ENCODE measurements at places on chromosomes 16 and 17.

GRCh38 chr17:29592850-29593551 lies at the start of gene ANKRD13B:
Gene ANKRD13B, plus strand, starts transcription at chr17:29593132. Its CDS starts 490 bp downstream, at chr17:29593622.
- no peak for DNase-seq

GRCh38 chr17:58189436-58190146 lies 2.9 kb upstream of the EPX start:
- DNase-seq = peak; percentile 84

GRCh38 chr17:57266902-57267311 lies 10.6 kb downstream of the MSI2 start:
- no peak for DNase-seq

- no peak for DNase-seq
Observed at GRCh38 chr17:59762049-59762823, 54.8 kb downstream of the VMP1 start.

GRCh38 chr17:32609085-32609484 lies 122.3 kb downstream of the CDK5R1 start:
- DNase-seq = no peak

GRCh38 chr16:86029131-86029741 lies 130.3 kb downstream of the IRF8 start:
- DNase-seq = no peak

- no peak for DNase-seq
Observed at GRCh38 chr17:79923974-79924638, 84.9 kb upstream of the CBX4 start.

DNA sequence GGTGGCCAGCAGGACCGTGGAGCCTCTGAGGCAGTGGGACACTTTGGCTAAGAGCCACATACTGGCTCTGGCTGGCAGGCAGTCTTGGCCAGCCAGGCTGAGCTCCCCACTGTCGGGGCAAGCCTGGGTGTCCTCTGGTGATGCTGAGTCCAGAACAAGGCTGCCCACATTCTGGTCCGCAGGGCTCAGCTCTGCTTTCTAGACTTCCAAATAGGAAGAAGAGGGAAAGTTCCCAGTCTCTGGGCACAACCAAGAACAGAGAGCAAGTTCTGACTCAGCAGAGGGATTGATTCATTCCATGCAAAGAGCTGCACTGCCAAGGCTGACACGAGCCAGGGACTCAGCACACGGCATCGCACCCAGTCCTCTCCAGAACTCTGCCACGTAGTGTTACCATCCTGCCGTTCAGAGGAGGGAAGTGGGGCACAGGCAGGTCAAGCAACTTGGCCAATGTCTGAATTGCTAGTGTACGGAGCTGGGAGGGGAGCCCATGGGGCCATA lies 58.9 kb downstream of the NOS2 start:
- no peak for DNase-seq

GRCh38 chr16:16041196-16041892 lies 91.9 kb downstream of the ABCC1 start:
- DNase-seq = no peak

DNA sequence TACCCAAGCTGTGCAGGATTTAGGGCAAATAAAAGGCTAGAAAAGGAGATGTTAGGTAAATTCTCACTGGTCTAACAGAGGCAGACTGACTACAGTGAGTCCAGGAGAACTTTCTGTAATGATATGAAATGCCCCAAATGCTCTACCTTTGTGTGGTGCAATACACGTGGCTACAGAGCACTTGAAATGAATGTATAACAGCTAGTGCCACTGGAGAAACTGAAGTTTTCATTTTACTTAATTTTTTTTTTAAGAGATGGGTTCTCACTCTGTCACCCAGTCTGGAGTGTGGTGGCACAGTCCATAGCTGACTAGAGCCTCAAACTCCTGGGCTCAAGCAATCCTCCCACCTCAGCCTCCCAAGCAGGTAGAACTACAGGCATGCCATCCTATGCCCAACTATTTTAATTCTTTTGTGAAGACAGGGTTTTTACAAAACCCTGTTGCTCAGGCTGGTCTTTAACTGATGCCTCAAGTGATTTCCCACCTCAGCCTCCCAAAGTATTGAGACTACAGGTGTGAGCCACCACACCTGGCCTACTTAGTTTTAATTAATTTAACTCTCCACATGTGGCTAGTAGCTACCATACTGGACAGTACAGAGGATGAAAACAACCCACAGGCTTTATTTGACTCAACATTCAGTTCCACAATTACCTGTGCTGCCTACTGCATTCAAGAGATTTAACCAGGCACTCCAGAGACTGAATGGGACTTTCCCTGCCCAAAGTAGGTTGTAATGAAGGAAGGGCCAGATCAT lies 84.8 kb upstream of the PLEKHM1 start:
- no peak for DNase-seq

GRCh38 chr16:72889616-72890582 lies 158.0 kb downstream of the ZFHX3 start:
- no peak for DNase-seq

DNA sequence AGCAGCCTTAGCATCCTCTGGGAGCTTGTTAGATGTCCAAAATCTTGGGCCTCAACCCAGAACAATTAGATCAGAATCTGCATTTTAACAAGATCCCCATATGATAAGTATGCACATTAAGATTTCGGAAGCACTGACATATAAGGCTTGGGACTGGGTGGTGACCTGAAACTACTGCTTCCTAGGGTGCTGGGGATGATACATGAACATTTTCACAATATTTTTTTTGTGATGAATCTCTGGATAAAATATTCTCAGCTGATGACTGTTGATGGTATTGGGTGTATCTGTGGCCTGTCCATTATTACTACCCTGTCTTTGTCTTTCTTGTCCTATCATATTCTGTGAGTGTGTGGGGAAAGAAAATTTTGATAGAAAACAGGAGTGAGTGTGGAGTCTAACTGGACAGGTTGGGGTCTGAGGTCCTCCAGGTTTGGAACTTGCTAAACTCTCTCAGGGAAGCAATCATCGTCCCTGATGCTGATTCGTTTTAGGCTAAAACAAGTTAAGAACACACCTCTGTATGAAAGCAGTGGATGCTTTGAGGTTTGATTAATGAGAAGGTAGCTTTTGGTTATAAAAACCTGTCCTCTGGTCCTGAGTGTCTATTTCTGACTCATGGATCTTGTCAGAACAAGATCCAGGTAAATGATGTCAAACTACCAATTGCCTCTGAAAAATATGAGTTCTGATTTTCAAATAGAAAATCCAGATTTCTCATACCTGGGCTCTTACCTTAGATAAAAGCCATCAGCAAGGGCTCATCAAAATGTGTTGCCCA lies 23.2 kb downstream of the KRT23 start:
- DNase-seq = no peak

DNA sequence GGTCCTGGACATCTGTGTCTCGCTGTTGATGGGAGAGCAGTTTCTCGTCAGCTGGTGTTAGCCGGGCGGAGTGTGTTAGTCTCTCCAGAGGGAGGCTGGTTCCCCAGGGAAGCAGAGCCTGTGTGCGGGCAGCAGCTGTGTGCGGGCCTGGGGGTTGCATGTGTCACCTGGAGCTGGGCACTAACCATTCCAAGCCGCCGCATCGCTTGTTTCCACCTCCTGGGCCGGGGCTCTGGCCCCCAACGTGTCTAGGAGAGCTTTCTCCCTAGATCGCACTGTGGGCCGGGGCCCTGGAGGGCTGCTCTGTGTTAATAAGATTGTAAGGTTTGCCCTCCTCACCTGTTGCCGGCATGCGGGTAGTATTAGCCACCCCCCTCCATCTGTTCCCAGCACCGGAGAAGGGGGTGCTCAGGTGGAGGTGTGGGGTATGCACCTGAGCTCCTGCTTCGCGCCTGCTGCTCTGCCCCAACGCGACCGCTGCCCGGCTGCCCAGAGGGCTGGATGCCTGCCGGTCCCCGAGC lies 17.9 kb downstream of the GAA start:
- no peak for DNase-seq

DNA sequence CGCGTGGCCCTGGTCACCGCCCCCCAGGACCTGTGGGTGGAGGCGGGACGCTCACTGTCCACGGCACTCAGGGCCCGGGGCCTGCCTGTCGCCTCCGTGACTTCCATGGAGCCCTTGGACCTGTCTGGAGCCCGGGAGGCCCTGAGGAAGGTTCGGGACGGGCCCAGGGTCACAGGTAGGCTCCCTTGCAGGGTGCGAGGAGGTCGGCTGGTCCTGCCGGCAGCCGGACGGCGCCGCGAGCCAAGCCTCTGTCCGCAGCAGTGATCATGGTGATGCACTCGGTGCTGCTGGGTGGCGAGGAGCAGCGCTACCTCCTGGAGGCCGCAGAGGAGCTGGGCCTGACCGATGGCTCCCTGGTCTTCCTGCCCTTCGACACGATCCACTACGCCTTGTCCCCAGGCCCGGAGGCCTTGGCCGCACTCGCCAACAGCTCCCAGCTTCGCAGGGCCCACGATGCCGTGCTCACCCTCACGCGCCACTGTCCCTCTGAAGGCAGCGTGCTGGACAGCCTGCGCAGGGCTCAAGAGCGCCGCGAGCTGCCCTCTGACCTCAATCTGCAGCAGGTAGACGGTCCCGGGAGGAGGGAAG lies 1.3 kb downstream of the GUCY2D start:
- no peak for DNase-seq

- no peak for DNase-seq
Observed at GRCh38 chr16:9248162-9248561, 156.7 kb downstream of the HAPSTR1 start.

DNA sequence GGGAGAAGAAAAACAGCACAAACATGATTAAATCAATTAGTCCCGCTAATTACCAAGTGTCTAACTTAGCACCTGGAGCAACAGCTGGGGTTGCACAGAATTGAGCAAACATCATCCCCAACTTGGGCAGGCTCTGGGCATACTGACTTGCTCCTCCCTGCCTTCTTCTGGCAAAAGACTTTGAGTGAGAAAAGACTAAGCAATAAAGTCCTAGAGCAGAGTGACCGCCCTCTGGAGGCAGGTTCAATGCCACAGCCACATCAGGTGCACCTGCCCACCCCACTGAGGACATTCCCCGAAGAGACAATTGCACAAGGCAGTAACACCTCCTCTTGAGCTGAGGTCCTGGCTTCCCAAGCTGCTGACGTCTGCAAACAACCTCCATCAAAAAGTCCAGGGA lies 358.3 kb downstream of the SOX9 start:
- no peak for DNase-seq

DNA sequence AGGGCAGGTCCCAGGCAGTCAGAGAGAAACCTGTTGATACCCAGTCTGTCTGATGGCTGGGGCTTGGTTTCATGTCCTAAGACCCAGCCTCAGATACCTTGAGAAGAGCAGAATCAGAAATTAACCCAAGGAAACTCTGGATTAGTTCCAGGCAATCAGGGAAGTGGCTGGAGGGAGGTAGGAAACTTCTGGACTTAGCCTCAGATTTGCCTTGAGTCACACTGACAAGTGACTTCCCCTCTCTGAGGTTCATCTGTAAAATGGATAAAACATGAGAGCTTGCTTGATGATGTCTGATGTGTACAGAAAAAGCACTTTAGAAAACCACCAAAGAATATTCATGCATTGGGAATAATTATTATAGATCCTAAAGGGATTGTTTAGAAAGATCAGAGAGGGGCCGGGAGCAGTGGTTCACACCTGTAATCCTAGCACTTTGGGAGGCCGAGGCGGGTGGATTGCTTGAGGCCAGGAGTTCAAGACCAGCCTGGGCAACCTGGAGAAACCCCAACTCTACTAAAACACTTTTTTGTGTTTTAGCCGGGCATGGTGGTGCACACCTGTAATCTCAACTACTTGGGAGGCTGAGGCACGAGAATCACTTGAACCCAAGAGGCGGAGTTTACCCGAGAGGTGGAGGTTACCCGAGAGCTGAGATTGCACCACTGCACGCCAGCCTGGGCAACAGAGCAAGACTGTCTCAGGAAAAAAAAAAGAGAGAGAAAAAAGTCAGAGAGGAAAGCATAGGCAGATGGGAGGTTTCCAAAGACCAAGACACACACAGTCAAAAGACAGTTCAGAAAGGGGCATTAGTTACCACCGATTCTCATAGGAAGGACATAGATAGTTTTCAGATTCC lies 3.8 kb downstream of the CIITA start:
- DNase-seq = no peak

GRCh38 chr17:8062435-8062806 lies 23.6 kb downstream of the ALOX15B start:
- no peak for DNase-seq

DNA sequence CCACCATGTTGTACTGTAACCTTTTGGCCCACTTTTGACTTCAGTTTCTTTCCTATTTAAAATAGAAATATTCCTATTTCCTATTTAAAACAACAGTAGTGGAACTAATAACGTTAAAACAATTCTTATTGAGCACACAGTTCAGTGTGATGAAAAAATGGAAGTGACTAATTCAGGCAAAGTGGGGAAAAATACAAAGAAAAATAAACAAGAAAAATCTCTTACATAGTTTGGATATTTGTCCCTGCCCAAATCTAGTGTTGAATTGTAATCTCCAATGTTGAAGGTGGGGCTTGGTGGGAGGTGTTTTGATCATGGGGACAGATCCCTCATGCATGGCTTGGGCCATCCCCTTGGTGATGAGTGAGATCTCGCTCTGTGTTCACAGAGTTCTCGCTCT lies 198.1 kb upstream of the CPHXL start:
- no peak for DNase-seq

DNA sequence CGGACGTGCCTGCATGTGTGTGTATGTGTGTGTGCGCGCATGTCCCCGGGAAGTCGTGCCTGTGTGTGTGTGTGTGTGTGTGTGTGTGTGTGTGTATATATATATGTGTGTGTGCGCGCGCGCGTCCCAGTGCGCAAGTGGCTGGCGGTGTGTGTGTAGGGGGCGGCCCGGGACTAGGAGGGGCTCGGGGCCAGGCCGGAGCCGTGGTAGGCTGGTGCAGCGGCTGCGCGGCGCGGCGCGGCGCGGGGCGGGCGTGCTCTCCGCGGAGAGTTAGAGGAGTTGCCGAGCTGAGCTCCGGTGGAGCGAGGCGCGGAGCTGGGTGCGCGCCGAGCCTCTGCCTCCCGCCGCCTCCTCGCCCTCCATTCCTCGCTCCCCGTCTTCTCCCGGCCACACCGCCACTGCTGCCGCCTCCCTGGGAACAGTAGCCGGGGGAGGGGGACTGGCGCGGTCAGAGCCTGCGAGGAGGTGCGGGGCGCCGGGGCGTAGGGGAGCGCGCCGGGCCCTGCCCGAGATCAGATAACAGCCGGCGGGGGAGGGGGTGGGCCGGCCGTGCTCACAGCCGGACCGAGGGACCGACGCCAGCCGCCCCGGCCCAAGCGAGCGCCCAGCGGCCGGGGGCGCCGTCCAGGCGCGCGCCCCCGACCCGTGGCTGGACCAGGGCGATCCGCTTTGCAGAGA lies at the start of gene KCNJ12:
KCNJ12 (plus strand) TSS at position 277 of the 678 bp plus-strand sequence. CDS start 38,986 bp downstream, outside the sequence.
- DNase-seq = no peak

GRCh38 chr16:10918294-10919002 lies 23.8 kb downstream of the DEXI start:
- peak; percentile 93 for DNase-seq
